ENCODE measurements at places on chromosomes 6 and 20.

DNA sequence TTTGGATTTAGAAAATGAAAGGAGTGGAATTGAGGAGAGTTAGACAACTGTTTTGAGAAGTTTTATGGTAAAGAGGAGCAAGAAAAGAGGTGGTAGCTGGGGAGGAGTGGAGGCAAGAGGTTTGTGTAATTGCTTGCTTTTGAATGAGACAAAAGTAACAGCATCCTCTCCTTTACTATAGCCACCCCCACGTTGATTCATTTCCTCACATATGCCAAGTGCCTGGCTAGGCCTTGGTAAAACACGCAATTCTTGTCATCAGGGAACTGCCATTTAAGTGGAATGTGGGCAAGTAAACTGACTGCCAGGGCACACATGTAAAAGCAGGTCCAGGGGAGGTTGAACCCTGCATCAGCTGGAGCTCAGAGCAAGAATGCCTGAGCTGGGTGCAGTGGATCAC lies 4.1 kb downstream of the MTRES1 start:
- DNase-seq, result no peak

- peak; percentile 64 for DNase-seq
These were observed 170.6 kb downstream of the LY86 start for GRCh38 chr6:6758915-6759654.

DNA sequence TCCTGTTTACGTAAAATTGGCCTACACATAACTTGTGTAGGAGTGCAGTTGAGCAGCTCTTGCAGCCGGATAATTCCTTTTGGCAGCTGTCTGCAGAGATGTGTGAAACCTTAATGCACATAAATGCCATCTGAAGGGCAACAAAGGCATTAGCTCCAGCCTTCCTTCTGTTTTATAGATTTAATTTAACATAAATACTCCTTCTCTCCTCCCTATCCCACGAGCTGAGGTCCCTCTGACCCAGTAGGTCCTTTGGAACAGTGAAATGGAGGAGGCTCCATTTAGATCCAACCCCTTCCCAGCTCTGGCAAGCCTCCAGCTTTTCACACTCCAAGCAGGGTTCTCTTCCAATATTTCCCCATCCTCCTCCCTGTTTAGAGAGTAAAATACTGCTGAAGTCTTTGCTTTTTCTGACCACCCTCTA lies 6.5 kb downstream of the PLEKHG1 start:
- no peak for DNase-seq

DNA sequence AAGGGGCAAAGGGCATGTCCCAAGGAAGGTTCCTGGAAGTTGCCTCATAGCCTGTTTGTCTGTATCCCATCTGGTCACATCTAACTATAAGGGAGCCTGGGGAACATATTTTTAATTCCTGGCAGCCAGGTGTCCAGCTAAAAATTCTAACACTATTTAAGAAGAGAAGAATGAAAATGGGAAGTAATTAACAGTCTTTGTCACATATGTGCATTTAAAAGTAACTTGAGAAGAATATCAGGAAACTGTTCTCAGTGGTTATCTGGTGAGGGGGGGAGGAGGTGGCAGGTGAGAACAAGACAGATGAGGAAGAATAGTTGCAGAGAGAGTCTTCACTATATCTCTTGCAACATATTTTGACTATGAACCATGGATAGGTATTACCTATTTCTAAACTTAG lies 75.5 kb upstream of the ELOVL5 start:
- no peak for DNase-seq

GRCh38 chr20:15674253-15675060 lies 898.8 kb downstream of the KIF16B start:
- DNase-seq, result no peak

- no peak for DNase-seq
These were observed 109.3 kb downstream of the HACE1 start for GRCh38 chr6:104750449-104750848.

DNA sequence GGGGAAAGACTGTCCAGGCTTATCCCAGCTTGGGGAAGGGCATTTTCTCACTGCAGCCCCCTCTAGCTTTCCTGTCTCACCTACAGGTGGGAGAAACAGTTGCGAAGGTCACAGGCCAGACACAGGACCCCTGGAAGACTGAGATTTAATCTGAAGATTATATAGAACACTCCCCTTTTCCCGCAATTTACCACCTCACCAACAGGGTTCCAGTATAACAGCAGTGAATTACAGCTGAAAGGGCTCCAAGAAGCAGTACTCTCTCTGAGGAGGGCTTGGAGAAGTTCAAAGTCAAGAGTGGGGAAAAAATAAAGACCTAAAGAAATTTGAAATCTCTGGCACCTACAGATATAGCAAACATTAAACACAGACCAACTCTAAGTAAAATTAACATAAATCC lies 111.9 kb downstream of the ANKRD60 start:
- DNase-seq, result no peak

DNA sequence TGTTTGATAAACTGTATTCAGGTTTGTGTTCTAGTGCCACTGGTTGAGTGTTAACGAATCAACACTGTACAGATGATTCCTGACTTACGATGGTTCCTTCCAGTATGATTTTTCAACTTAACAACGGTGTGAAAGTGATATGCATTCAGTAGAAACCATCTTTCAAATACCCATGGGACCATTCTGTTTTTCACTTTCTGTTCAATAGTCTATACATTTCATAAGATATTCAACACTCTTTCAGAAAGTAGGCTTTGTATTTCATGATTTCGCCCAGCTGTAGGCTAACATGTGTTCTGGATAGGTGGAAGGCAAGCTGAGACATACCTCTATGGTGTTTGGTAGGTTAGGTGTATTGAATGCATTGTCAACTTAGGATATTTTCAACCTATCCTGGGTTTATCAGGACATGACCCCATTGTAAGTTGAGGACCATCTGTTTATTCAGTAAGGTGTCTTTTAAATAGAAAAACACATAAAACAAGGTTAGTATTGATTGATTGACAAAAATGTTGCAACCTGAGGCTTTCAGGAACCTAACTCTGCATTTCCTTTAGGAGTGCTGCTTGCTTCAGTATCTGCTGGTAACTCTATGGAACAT lies 32.3 kb downstream of the SYNJ2 start:
- no peak for DNase-seq

- DNase-seq, result no peak
These were observed 29.0 kb upstream of the MPC1 start for GRCh38 chr6:166411721-166412151.

All from myocyte (in vitro differentiated cells).